Aortic smooth muscle cell (primary cell): ENCODE measurements at places on chromosomes 16 and 17. TPM values are rescaled to one million over a fixed set of nuclear protein-coding genes. Genes with fewer than 3 reads are reported as not detected.

Gene KIFC3
- total RNA-seq = 52.8 and 62.6 TPM in 2 replicates

Gene CCL7
- total RNA-seq = 0.19 TPM in 1 of 2 replicates, not detected in the other

Gene ENPP7
- total RNA-seq = not detected in 2 replicates

Gene SEC14L1
- 36.1 and 38.4 TPM in 2 replicates for total RNA-seq

Gene MRPL28
- total RNA-seq = 79.5 and 91.3 TPM in 2 replicates

Gene RAMP2
- total RNA-seq = 0.19 and 0.26 TPM in 2 replicates

Gene ANKRD40
- total RNA-seq = 28.7 and 32.6 TPM in 2 replicates

Gene MPP2
- total RNA-seq = 2.0 and 2.3 TPM in 2 replicates

Gene SLC46A1
- 7.5 and 7.8 TPM in 2 replicates for total RNA-seq

Gene ZSCAN10
- not detected in 2 replicates for total RNA-seq

Gene TBC1D16
- 23.3 and 25.4 TPM in 2 replicates for total RNA-seq

Gene SLC6A4
- 0.40 and 1.6 TPM in 2 replicates for total RNA-seq

Gene PLA2G10
- total RNA-seq = not detected in 2 replicates

Gene TMEM97
- 6.2 and 12.4 TPM in 2 replicates for total RNA-seq

Gene CD68
- total RNA-seq = 47.7 and 75.6 TPM in 2 replicates

Gene CASKIN2
- total RNA-seq = 5.4 and 7.8 TPM in 2 replicates

Gene MYH2
- not detected in 2 replicates for total RNA-seq

Gene MEOX1
- total RNA-seq = not detected in 2 replicates

Gene ERN1
- total RNA-seq = 7.6 and 7.9 TPM in 2 replicates

Gene KRTAP17-1
- not detected in 2 replicates for total RNA-seq

Gene ZNF668
- 7.5 and 9.6 TPM in 2 replicates for total RNA-seq

Gene CDH13
- total RNA-seq = 95.3 and 119 TPM in 2 replicates

Gene TMEM106A
- 3.0 and 3.6 TPM in 2 replicates for total RNA-seq

Gene KRT32
- total RNA-seq = not detected in 2 replicates

Gene KRT16
- total RNA-seq = 0.79 and 1.4 TPM in 2 replicates

Gene SERPINF2
- not detected in 2 replicates for total RNA-seq

Gene NHLRC4
- 1.7 and 2.6 TPM in 2 replicates for total RNA-seq

Gene ELMO3
- 0.44 and 0.66 TPM in 2 replicates for total RNA-seq

Gene CACNA1H
- total RNA-seq = 2.1 and 3.0 TPM in 2 replicates

Gene RNF222
- total RNA-seq = not detected in 2 replicates

Gene AXIN2
- 6.5 and 9.9 TPM in 2 replicates for total RNA-seq

Gene LGALS9
- 3.0 and 3.2 TPM in 2 replicates for total RNA-seq

Gene SPN
- total RNA-seq = not detected in 2 replicates

Gene ITPRIPL2
- total RNA-seq = 49.6 and 65.3 TPM in 2 replicates

Gene LDHD
- total RNA-seq = 0.26 and 0.31 TPM in 2 replicates

Gene TMEM238L
- not detected in 2 replicates for total RNA-seq

Gene GRAPL
- 0.25 and 0.53 TPM in 2 replicates for total RNA-seq

Gene MT4
- not detected in 2 replicates for total RNA-seq

Gene PIK3R5
- total RNA-seq = 0.26 TPM in 1 of 2 replicates, not detected in the other

Gene DRC3
- total RNA-seq = 0.66 and 0.81 TPM in 2 replicates

Gene CD300E
- not detected in 2 replicates for total RNA-seq

Gene HS3ST6
- total RNA-seq = not detected in 2 replicates

Gene OR1E1
- not detected in 2 replicates for total RNA-seq

Gene BIRC5
- total RNA-seq = 48.7 and 63.8 TPM in 2 replicates

Gene SEZ6L2
- 6.3 and 10.3 TPM in 2 replicates for total RNA-seq

Gene CD19
- not detected in 2 replicates for total RNA-seq

Gene OR3A3
- total RNA-seq = not detected in 2 replicates

Gene DOC2B
- total RNA-seq = not detected in 2 replicates

Gene WFIKKN1
- 0.12 and 0.13 TPM in 2 replicates for total RNA-seq

Gene EMC6
- total RNA-seq = 12.3 and 15.2 TPM in 2 replicates

Gene TCAP
- 0.37 and 0.40 TPM in 2 replicates for total RNA-seq

Gene KRTAP9-4
- not detected in 2 replicates for total RNA-seq

Gene LGALS3BP
- total RNA-seq = 171 and 185 TPM in 2 replicates

Gene GCGR
- total RNA-seq = not detected in 2 replicates

Gene CD300LF
- total RNA-seq = not detected in 2 replicates
